Inflammatory macrophage treated with lipopolysaccharide for 1 hour (primary cell): ENCODE measurements at places on chromosomes 11 and 22.

- no peak for DNase-seq
Observed at GRCh38 chr11:130769782-130770535, 146.3 kb downstream of the SNX19 start.

- DNase-seq = no peak
Observed at GRCh38 chr22:46269564-46269963, 1.8 kb downstream of the TTC38 start.

GRCh38 chr22:46242076-46242475 lies 8.0 kb downstream of the CDPF1 start:
- peak; percentile 31 for DNase-seq

DNA sequence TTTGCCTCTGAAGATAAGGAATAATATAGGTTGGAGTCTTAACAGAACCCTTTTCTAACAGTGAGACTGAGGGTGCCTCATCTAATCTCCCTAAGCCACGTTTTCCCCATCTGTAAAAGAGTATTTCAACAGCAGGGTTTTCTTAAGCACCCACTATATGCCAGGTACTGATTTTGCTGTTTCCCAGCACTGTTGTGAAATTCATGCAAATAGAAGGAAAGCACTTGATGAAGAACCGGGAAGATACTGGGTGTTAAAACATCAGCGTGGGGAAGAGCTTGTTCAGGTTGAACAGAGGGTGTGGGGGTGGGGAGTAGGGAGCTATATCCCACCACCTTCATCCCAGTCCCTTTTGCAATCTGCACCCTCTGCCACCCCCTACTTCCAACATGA lies 2.8 kb downstream of the HMOX1 start:
- DNase-seq = no peak

DNA sequence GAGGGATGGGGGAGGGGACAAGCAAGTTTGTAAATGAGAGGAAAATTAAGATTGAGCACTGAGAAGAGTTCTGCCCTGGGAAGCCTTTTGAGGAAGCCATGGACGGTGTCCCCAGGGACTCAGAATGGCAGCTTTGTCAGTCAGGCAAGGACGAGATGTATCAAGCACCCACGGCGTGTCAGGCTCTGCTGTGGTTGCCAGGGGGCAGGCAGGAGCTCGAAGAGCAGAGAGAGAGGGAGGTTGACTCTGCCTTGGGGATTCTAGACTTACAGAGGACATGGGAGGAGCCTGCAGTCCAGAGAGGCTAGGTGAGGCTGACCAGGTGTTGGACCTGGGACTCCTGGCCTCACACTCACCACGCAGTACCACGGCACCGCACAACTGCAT lies 29.1 kb upstream of the SYT7 start:
- DNase-seq = no peak

GRCh38 chr22:29308148-29308790 lies 1.8 kb downstream of the GAS2L1 start:
- DNase-seq = no peak

DNA sequence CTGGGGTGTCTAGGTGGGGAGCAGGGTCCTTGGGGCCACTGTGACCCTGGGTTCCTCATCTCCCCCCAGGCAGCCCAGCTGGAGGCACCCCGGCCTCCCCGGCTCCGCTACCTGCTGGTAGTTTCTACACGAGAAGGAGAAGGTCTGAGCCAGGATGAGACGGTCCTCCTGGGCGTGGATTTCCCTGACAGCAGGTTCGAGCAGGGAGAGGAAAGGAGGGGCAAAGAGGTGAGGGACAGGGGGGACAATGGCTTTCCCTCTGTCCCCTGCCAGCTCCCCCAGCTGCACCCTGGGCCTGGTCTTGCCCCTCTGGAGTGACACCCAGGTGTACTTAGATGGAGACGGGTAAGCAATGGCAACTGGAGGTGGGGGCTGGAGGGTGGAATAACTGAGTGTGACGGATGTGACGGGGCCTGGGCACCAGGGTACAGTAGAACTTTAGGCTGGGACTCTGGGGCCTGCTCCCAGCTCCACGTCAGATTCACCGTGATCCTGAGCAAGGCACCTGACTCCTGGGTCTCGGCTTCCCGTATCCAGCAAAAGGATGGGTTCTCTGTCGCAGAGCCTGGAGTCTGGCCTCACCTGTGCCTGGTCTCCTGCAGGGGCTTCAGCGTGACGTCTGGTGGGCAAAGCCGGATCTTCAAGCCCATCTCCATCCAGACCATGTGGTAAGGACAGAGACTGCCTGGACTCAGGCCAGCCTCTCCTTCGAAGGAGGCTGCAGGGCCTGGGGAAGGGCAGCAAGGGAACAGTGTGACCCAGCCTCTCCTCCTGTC lies 3.6 kb downstream of the SSH3 start:
- no peak for DNase-seq

GRCh38 chr11:93718057-93718563 lies 23.2 kb downstream of the TAF1D start:
- DNase-seq = no peak

DNA sequence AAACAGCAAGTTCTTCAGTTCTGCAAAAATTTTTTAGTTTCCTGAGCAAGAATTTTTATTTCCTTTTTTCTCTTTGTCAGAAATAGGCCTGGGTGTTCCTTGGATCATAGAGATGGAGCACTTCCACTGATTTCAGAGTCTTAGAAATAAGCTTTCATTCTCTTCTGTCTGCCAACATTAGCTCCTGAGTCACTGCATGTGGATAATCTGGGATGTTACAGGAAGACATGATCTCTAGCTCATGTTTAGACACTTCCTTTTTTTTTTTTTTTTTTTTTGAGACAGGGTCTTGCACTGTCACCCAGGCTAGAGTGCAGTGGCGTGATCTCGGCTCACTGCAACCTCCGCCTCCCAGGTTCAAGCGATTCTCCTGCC lies 13.2 kb upstream of the TMEM218 start:
- peak; percentile 28 for DNase-seq

DNA sequence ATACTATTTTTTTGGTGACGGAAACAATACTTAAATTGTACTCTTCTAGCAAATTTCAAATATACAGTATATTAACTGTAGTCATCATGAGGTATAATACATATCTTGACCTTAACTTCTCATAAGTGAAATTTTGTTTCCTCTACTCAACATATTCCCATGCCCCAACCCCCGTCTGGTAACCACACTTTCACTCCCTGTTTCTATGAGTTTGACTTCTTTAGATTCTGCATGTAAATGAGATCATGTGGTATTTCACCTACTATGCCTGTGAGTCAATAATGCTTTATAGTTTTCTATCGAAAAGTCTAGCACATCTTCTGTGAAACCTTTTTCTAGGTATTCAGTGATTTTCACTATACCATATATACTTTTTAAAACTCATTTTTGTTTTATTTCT lies 663.2 kb downstream of the CNTN5 start:
- no peak for DNase-seq

- peak; percentile 29 for DNase-seq
Observed at GRCh38 chr22:38081941-38082828, 1.8 kb downstream of the SLC16A8 start.

- DNase-seq = no peak
Observed at GRCh38 chr11:26958702-26959049, 35.2 kb upstream of the FIBIN start.

- peak; percentile 67 for DNase-seq
Observed at GRCh38 chr11:76782531-76783293, 444 bp upstream of the TSKU start.

DNA sequence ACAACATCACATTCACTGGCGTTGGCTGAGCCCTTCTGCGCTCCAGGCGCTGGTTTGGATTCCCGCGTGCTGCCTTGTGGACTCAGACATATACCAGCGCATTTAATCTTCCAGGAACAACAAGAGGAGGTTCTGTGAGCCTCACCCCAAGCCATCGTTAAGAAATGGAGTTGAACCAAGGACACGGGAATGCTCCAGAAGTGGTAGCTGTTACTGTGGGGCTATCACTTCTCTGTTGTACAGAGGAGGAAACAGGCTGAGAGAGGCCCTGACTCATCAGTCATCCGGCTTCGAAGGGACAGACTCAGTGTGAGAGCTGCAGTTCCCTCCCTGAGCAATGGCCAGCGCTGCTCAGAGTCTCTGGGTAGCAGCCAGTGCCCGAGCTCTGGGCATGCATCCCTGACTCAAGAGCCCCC lies 291.3 kb downstream of the TBC1D22A start:
- peak; percentile 4 for DNase-seq

GRCh38 chr22:35312198-35313059 lies 12.7 kb downstream of the TOM1 start:
- no peak for DNase-seq

GRCh38 chr11:24585192-24585591 lies 88.3 kb downstream of the LUZP2 start:
- no peak for DNase-seq

GRCh38 chr11:110870816-110871522 lies 158.7 kb upstream of the ARHGAP20 start:
- no peak for DNase-seq

DNA sequence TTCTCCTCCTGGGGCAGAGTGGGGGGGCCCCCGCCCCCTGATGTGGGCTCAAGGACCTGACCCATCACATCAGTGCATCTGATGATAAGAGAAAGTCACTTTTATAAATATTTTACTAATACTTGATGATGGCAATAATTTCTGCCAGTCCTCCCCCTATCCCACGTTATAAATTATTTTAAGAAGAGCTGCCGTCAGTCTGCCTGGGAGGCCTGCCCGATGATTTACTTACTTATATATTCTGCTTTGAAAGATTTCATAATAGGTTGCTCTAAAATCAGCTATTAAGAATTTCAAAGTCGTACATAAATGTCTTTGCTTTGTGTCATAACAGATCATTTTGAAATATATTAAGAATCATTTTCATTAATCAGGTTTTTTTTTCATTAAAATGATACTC lies 58.8 kb downstream of the MYO18B start:
- no peak for DNase-seq

DNA sequence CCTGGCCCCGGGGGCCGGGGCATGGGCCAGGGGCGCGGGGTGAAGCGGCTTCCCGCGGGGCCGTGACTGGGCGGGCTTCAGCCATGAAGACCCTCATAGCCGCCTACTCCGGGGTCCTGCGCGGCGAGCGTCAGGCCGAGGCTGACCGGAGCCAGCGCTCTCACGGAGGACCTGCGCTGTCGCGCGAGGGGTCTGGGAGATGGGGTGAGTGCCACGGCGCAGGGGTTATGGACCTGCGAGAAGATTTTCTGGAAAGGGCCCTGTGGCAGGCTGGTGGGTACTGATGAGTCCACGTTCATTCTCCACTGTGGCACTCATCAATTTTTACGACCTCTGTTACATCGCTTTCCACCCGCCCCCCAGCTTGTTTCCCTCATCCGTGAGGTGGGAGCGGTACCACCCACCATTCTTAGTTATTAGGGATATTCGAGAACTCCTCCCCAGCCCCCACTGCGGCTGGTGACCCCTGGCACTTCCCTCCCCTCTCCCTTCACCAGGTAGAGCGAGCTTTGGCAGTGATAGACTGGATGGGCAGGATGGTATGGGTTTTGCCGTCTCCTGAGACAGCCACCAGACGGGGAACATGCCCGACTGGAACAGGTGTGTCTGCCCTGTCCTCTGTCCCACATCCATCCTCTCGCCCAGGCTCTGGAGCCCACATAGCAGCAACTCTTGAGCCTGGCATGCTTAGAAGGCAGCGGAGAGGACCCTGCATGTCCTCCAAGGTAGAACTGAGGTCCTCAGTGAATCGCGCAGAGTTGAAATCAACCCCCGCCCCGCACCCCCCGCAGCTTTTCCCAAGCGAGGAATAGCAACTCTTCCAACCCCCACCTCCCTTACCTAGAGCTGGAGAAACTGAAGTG lies 562 bp downstream of the DGAT2 start:
- DNase-seq = no peak

DNA sequence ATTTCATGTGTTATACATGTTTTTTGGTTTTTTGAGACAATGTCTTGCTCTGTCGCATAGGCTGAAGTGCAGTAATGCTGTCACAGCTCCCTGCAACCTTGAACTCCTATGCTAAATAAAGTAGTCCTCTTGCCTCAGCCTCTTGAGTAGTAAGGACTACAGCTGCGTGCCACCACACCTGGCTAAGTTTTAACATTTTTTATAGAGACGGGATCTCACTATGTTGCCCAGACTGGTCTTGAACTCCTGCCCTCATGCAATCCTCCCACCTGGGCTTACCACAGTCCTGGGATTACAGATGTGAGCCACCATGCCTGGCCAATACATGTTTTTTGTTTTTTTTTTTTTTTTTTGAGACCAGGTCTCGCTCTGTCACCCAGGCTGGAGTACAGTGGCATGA lies 33.9 kb downstream of the SWAP70 start:
- DNase-seq = no peak

- no peak for DNase-seq
Observed at GRCh38 chr11:72014761-72015320, 16.1 kb downstream of the IL18BP start.

- DNase-seq = no peak
Observed at GRCh38 chr11:119368121-119369034, 13.1 kb downstream of the USP2 start.

GRCh38 chr11:80532633-80533232 lies 1091.9 kb upstream of the TENM4 start:
- no peak for DNase-seq

DNA sequence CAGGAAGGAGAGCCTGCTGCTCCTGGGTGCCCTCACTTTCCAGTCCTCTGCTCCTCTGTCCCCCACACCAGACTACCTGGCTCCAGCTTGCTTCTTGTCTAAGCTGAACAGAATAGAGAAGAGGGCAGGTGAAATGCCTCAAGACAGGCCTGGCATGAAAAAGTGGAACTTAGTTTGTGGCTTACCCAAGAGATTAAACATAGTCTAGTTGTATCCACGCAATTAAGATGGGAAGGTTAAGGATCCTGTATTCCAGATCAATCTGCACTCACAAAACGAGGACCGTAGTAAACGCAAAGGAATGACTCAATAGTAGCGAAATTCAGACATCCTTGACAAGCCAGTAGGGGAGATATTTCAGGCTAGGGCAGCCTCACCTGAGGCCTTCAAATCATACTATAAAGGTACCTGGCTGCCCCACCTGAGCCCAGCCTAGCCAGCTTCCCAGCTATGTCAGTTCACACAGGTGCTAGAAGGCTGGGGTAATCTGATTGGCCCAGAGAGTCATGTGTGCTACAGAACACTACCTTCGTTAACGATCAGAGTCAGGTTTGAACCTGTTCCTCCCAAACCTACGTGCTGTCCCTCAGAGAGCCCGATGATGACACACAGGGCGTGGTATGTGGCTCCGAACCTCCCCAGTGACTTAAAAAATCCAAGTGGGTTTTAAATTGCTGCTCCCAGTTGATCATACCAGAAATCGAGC lies 46.5 kb downstream of the AHNAK start:
- no peak for DNase-seq

GRCh38 chr11:121466063-121466794 lies 13.5 kb upstream of the SORL1-AS1 start:
- no peak for DNase-seq

GRCh38 chr11:101860696-101861427 lies 53.9 kb upstream of the CEP126 start:
- peak; percentile 16 for DNase-seq

DNA sequence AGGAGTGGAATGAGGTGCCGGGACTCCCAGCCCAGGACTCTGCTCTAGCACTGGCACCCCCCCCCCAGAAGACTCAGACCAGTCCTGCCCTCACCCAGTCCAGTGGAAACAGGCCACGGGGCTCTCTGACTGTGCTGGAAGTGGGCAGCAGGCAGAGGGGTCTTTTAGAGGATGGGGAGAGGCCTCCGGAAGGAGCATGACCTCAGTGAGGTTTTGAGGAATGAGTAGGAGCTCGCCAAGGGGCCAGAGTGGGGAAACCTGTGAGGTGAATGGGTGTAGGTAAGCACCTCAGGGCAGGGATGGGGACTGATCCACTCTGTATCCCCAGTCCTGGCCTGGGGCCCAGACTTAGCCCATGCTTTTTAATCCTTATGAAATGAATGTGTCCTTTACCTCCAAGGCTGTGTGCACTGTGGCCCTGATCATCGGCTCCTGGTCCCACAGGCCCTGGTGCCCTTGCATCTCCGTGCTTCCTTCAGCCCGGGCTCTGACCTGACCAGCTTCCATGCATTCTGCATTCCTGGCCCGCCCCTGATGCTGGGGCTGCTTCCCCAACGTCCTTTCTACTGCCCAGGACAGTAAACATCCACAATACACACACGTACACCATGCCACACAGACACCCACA lies 24.4 kb upstream of the RFPL3 start:
- DNase-seq = no peak
